ENCODE measurements at places on chromosomes 3 and 15.

DNA sequence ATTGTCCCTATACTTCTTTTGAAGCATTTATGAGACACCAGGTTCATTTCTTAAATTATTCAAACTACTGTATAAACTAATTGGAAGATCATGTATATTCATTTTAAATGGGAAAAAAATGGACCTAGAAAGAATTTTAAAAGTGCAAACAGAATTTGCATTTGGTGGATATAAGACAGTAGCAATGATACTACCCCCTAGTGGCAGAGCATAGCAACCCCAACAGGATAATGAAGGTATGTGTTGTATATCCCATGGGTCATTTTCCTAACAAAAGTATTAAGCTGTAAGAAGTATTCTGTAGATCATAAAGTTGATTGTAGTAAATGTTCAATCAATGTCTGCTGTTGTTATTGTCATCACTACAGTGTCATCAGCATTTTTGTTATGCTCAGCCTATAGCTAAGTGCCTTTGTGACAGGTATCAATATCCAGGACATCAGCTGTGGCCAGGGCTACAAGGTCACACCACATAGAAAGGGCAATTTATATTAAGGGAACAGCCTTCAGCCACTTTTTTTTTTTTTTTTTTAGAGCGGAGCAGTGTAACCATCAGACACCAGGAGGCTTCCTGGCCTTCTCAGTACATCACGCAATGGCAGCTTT is 175.8 kb downstream of the FOXB1 start:
- peak; percentile 63 for DNase-seq

DNA sequence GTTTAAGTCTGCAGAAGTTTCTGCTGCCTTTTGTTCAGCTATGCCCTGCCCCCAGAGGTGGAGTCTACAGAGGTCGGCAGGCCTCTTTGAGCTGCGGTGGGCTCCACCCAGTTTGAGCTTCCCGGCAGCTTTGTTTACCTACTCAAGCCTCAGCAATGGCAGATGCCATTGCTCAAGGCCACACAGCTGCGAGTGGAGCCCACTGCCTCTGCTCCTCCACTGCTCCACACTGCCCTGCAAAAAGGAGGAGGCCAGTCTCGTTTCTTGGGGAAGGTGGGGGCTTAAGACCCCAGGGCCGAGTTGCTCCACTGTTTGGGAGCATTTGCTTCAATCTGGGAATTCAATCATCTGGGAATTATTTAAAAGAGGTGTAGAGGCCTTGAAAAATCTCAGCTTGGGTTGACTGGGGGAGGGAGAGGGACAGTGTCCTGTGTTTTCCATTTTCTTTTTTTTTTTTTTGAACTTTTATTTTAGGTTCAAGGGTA is 144.6 kb upstream of the MEF2A start:
- DNase-seq: no peak

DNA sequence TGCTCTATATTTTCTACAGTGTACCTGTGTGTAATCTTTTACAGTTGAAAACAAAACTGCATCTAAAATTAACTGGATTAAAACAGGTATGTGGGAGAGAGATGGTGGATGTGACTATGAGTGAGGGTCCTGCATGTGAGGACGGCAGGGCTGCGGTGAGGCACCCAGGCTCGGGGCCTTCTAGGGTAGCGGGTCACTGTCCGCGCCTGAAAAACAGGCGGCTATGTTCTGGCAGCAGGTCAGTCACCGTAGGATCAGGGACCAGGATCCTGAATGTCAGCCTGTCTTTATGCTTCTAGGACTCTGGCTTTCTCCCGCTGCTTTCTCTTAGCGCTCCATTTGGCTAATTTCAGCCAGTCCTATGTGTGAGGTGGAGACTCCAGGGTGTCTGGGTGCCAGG is 12.6 kb downstream of the TMEM40 start:
- DNase-seq: no peak

GRCh38 chr3:141851411-141851810 is 25.0 kb upstream of the ATP1B3 start:
- no peak for DNase-seq

- DNase-seq: no peak
Observed at GRCh38 chr3:177279118-177279815, 82.0 kb upstream of the TBL1XR1 start.

DNA sequence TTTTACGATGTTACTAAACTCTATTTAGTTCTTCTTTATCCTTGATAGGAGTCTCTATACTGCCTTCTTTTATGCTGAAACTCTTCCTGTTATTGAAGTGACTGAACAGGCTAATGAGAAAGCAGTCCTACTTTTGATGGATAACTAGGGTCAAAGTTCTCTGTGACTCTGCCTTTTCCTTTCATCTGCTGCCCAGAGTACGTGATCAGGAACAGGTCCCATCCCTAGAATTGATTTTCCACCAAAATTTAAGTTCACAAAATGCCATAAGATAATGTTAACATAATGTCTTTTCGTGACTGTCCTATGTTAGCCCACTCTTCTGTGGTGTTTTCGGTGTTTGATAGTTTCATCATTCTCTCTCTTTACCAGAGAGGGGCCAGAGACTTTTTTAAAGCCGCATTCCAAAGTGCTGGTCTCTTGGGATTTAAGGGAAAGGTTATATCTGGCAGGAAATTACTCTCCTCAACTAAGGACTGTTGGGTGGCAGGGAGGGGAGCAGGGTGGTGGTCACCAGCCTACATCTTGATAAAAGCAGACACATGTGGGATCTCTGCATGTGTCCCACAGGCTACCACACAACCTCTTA is 50.3 kb upstream of the PLXND1 start:
- DNase-seq: no peak

GRCh38 chr3:87121856-87122255 is 105.3 kb upstream of the CHMP2B start:
- DNase-seq: no peak

- DNase-seq: peak; percentile 1
Observed at GRCh38 chr3:158802409-158803268, 785 bp downstream of the MFSD1 start.

GRCh38 chr3:165254812-165255211 is 58.6 kb upstream of the SLITRK3 start:
- no peak for DNase-seq

GRCh38 chr15:41933771-41934170 is 38.6 kb downstream of the EHD4 start:
- no peak for DNase-seq

DNA sequence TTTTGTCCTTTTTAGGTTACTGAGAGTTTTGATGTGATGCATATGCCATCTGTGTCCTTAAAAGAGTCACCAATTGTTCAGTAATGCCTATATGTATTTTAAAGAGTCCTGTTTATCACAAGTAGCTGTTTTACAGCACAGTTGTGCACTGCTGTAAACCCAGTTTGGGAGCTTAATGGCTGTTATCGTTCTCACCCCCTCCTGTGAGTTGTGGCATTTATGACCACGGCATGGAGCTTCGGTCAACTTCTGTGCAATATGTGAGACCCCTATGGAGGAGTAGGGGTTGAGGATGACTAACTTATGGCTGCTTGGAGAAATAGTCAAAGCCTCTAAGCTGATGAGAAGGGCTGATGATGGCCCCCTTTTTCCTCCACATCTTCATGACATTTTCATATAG is 67.2 kb downstream of the ARHGEF26 start:
- no peak for DNase-seq

DNA sequence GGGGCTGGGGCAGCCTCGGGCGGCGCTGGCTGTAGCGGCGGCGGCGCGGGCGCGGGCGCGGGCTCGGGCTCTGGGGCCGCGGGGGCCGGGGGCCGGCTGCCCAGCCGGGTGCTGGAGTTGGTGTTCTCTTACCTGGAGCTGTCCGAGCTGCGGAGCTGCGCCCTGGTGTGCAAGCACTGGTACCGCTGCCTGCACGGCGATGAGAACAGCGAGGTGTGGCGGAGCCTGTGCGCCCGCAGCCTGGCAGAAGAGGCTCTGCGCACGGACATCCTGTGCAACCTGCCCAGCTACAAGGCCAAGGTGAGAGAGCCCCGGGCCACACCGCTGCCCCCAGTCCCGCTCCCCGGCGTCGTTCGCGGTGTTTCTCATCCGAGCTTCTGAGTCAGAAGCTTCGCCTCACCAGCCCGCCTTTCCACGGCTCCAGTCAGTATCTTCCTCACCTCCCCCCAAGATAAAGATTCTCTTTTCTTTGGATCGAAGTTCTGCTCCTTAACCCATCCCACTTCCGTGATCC is 600 bp downstream of the FBXO45 start:
- DNase-seq: peak; percentile 66

DNA sequence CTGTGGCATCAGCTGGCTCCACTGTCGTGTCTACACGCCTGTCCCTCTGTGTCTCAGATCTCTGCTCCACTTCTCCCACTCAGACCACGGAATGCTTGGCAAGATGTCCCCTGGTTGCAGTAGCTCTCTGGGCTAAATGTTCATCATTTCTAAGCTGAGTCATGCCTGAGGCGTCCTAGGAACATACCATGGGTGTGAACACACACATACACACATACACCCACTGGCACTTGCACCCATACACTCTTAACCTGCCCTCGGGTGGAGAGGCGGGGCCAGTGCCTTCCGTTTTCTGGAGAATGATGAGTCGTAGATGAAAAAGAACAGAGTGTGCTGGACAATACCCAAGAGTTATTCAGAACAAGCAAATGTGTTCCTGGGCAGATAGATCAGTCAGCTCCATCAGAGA is 72.4 kb downstream of the SENP2 start:
- no peak for DNase-seq

GRCh38 chr3:193780397-193780796 is 187.4 kb downstream of the OPA1 start:
- DNase-seq: no peak

DNA sequence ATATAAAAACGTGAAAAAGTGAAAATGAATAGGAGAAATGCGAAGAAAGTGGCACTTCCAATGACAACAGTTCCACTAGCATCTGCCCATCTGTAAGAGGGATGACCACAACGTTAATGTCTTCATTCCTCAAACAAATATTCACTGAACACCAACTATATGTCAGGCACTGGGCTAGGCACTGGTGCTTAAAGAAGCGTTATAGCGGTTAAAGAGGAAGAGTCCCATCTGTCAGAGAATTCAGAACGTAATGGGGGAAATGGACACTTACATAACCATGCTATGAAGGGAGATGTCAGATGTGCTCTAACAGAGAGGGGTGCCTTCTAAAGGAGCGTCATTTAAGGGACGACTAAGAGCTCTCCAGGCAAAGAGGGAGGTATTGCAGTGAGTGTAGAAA is 8.2 kb downstream of the RUBCN start:
- DNase-seq: no peak

- DNase-seq: peak; percentile 3
Observed at GRCh38 chr15:57218826-57219576, 157.3 kb upstream of the CGNL1 start.

DNA sequence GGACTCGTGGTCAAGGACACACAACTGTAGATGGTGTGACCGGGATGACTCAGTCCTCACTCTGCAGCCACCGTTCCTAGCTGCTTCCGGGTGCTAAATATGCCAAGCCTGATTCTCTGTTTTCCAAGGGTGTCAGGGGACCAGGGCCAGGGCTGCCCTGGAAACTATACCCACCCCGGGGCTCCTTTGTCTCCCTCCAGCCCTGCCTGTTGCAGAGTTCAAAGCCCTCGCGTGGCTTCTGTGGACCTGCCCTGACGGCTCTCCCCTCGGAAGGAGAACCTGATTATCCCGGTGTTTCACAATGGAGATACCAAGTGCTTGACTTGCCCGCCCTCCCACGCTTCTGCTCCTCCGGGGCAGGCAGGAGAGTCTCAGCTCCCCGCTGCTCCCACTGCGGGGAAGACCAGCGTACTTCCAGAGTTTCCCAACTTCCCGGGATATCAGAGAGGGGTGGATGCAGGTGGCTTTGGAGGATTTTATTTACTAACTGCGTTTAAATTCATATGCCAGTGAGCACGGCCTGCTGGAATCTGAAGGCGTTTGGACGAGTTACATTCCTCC is 125.0 kb downstream of the ASB7 start:
- DNase-seq: no peak

- peak; percentile 56 for DNase-seq
Observed at GRCh38 chr3:89107461-89108290, at the start of gene EPHA3. Gene EPHA3 (plus strand): TSS chr3:89107621. CDS start chr3:89107749, 128 bp downstream.

DNA sequence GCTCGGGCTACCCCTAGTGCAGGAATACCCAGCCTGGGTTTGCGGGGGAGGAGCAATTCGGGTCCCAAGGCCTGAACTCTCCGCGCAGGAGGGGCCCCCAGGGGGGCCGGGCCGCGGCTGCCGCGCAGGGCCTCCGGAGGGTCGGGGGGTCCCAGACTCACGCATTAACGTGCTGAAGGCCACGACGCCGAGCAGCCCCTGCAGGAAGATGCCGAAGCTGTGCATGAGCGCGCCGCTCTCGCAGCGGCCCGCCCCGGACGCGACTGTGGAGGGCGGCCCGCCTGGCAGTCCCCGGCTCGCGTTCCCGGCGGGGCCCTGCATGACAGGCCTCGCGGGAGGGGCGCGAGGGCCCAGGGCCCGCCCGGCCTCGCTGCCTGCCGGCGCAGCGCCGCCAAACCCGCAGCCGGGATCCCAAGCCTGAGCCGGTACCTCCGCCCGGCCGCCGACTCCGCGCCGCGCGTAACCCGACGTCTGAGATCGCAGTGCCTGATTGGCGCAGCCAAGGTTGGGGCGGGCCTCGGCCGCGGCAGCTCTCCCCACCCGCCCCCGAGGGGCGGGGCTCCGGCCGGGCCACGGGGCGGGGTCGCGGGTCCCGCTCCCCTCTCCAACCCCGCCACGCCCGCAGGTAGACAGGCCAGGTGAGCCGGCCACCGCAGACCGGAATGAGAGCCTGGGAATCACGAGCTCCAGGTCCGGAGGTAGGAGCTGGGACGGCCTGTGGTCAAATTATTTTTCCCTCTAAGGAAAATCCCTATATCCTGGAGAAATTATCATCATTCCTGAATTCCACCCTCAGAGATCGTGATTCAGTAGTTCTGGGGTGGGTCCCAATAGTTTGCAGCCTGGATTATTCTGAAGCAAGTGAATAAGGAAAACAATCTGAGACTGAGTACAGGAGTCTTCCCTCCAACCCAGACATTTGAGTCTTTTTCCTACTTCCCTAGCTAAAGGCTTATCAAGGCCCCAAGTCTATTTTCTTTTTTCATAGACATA is at the start of gene STIMATE:
STIMATE (minus strand) TSS at position 419 of the 993 bp plus-strand sequence; CDS start at position 321, 98 bp downstream.
- DNase-seq: peak; percentile 93

- DNase-seq: no peak
Observed at GRCh38 chr3:10170915-10171478, 6.3 kb downstream of the IRAK2 start.

DNA sequence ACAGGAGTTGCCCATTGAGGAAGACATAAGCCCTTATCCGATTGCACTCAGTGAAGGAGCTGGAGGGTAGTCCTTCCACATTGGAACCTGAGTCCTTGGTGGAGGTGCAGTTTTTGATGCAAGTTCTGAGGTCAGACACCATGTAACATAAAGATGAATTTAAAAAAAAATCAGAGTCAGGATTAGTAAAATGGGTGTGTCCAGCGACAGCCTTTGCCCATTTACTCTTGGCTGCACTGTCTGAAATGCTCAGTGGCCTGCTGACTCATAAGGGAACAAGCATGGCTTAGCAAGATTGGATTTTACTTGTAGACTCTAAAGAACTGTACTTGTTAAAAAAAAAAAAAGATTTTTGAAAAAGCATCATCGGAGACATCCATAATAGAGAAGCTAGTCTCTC is 241.1 kb upstream of the TOPAZ1 start:
- no peak for DNase-seq

- no peak for DNase-seq
Observed at GRCh38 chr3:25252291-25252690, 175.8 kb upstream of the RARB start.
